ENCODE measurements at places on chromosomes 2 and 18.

DNA sequence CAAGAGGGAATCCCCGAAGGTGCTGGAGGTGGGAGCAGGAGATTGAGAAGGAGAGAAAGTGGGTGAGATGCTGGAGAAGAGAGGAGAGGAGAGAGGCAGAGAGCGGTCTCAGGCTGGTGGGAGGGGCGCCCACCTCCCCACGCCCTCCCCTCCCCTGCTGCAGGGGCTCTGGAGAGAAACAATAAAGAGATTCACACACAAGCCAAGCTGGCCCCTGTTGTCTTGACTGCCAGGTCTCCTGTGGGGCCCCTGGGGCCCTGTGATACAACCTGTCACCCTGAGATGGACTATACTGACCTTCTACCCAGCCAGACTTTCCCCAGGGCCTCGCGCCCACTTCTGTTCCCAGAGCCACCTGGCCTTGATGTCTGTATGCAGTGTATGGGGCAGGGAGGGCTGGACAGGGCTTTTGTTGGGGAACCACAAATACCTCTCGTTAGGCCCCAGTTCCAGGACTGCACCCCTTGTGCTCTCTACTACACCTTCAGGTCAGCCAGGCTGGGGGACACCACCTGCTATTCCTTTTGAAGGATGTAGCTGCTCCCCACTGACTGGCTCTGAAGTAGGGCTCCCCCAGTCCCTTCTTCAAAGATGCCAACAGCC, 8.0 kb upstream of the SPEG start:
- DNase-seq, result no peak

DNA sequence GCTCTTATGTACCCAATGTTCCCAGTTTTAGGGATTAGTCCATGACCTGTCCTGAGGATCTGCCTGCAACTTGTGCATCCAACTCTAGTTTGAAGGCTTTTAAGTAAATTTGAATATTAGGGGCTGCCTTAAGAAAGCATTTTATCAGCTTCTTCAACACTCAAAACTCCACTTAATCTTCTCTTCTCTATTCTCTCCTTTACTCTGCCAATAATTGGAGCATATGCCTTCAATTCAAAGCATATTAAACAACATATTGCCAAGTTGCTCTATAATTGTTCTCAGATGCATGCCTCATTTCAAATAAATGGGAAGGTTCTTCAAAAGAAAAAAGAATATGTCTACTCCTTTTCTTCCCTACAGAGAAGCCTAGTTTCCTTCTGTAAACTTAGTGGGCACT, 84.8 kb upstream of the NCKAP5 start:
- DNase-seq, result no peak

DNA sequence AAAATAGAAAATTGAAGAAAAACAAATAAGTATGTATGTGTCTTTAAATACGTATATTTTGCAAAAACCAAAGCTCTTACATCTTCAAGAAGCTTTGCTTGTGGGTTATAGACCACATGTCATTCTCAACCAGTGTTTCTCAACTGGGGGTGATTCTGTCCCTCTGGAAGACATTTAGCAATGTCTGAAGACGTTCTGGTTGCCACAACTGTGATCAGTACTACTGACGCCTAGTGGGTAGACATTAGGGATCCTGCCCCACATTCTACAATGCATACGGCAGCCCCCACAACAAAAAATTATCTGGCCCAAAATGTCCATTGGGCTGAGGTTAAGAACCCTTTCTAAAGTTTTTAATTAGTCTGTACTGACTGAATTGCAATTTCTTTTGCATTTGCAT, 48.4 kb downstream of the UNC50 start:
- no peak for DNase-seq

- DNase-seq, result no peak
These were observed 181.3 kb upstream of the LINC00305 start for GRCh38 chr18:64330161-64330560.

DNA sequence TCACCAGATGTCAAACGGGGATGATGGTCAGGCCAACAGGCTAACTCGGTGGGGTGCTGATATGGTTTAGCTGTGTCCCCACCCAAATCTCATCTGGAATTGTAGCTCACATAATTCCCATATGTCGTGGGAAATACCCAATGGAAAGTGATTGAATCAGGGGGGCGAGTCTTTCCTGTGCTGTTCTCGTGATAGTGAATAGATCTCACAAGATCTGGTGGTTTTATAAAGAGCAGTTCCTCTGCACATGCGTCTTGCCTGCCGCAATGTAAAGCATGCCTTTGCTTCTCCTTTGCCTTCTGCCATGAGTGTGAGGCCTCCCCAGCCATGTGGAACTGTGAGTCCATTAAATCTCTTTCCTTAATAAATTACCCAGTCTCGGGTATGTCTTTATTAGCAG, 74.4 kb upstream of the YWHAQ start:
- no peak for DNase-seq

DNA sequence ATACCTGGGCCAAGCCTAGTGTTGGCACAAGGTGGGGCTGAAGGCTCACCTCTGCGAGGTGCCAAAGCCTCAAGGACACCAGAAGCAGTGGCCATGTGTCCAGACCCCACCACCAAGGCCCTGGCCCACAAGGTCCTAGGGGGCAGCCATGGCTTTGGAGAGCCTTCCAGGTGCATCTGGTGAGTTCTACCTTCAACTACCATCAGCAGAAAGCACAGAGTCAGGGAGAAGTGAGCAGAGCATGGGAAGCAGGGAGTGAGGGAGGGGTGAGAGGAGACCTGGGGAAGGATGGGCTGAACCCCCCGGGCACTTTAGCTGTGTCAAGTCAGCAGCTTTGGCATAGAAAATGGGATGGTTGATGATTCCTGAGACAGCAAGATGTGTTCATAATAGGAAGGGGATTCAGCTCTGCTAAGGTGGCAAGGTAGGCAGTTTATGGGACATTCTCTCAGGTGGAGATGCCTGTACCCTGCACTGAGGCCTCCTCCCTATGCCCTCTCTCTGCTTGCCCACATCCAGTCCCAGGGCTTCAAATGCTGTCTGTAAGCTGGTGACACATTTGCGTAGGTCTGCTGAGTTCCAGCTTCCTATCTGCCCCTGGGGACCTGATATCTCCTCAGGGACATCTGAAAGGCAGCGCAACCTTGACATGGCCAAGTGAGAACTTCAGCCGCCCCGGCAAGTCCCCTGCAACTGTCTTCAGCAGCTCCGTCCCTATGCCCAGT, 83.4 kb upstream of the RGPD5 start:
- DNase-seq, result no peak

DNA sequence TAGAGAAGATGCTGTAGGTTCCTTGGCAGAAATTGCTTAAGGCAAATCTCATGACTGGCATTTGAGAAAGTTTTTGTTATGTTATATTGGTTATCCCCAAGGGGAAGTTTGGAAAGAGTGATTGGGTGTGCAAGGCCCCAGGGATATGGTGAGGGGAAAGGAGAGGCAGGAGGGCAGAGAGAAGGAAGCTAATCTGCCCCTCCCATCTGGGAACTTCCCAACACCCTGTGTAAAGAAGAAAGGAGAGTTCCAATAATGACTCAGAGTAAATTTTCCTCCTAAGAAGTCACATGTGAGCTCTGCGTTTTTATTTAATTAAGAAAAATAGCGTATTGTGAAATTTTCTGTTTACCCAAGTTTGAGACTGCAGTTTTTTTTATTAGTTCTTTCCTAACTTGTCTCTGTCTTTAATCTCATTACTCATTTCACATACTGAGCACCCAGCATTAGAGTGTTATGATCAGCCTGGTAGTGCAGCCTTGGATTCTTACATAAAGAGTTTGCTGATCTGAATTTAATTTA, 3.1 kb upstream of the KYNU start:
- DNase-seq, result no peak

- DNase-seq, result no peak
These were observed 6.4 kb downstream of the WNT10A start for GRCh38 chr2:218887079-218887478.

DNA sequence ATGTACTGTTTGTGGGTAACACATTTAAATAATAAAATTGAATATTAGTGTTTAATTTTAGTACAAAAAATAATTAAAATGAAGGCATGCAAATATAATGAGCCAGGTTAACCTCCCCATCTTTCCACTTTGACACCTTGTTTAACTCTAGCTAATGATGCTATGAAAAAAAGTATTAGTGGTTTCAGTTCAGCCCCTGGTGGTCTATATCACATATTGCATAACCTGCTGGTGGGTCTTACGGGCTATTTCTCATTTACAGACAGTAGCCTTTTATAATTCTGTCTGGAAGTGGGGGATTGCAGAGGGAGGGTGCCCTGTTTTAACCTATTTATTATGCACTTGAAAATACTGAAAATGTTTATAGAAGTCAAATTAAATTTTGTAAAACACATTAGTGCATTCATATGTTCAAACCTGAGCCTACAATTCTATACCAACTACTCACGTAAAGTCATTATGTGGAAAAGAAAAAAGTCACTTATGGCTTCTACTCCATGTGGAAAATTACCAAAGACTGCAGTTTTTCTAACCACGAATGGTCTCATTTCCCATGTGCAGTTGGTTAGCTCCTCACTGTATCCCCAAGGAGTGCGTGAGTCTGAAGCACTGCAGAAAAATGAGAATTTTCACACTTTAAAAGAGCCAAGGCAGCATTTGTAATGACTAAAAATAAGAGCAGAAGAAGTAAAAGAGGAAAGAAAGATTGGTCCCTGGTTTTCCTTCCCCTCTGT, 381.0 kb downstream of the MTX2 start:
- no peak for DNase-seq

GRCh38 chr2:43375746-43376522, 149.5 kb upstream of the ZFP36L2 start:
- no peak for DNase-seq

GRCh38 chr2:114024326-114024725, 134.4 kb downstream of the ACTR3 start:
- no peak for DNase-seq

DNA sequence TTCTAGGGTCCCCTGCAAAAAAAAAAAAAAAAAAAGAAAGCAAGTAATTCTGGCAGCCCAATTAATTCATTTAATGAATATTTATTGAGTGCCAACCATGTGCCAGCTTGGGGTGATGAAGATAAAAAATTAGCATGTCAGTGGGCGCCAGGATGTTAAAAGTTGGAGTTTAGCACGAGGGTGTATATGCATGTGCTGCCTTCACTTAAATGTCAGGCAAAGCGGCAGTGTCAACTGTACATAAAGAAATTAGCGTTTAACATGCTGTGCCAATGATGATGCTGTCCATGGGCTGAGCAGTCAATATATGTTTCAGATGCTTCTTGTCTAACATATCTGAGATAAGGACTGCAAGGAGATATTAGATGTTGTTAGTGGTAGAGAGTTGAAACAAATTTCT, 49.5 kb downstream of the ASAP2 start:
- no peak for DNase-seq

GRCh38 chr18:11565716-11566115, 43.7 kb upstream of the SLC35G4 start:
- no peak for DNase-seq

GRCh38 chr2:44623622-44624351, 262.0 kb downstream of the CAMKMT start:
- DNase-seq, result no peak

- DNase-seq, result no peak
These were observed 252.9 kb downstream of the CLIP4 start for GRCh38 chr2:29367986-29368658.

- DNase-seq, result no peak
These were observed 28.8 kb upstream of the ITPRID2 start for GRCh38 chr2:181862583-181863281.

- no peak for DNase-seq
These were observed 25.5 kb upstream of the IL37 start for GRCh38 chr2:112885506-112885902.

DNA sequence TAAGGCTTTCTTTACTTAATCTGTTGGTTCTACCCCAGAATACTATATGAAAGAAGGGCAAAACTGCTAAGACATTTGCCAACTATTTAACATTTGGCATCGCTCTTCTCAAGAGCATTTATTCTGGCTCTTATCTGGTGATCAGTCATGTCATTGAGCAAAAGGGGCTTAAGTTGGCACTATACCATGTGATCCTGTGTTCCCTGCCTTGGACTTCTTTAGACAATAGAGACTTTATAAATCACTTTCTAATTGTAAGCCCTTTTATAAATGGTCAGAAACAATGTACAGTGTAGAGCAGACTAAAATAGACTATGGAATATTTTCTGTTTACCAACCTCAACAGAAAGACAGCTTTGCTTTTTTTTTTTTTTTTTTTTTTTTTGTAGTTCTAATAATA, 52.1 kb downstream of the GTF3C3 start:
- no peak for DNase-seq

DNA sequence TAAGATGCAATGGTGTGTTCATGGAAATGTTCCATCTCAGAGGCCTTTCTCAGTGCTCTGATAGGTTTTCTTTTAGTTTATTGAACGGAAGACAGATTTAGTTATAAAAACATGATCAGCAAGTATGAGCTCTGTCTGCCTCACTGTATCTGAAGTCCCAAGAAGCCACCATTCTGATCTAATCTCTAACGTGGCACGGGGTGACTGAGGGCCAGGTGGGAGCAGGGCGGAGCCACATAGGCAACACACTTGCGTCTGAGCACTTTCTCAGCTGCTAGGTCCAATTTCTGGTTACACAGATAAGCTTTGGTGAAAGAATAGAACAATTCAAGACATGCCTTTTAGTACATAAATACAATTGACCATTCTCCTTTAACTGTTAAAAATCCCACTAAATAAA, 60.4 kb downstream of the SNTG2 start:
- DNase-seq, result no peak

GRCh38 chr2:108776475-108776874, 10.1 kb upstream of the CCDC138 start:
- DNase-seq, result no peak

DNA sequence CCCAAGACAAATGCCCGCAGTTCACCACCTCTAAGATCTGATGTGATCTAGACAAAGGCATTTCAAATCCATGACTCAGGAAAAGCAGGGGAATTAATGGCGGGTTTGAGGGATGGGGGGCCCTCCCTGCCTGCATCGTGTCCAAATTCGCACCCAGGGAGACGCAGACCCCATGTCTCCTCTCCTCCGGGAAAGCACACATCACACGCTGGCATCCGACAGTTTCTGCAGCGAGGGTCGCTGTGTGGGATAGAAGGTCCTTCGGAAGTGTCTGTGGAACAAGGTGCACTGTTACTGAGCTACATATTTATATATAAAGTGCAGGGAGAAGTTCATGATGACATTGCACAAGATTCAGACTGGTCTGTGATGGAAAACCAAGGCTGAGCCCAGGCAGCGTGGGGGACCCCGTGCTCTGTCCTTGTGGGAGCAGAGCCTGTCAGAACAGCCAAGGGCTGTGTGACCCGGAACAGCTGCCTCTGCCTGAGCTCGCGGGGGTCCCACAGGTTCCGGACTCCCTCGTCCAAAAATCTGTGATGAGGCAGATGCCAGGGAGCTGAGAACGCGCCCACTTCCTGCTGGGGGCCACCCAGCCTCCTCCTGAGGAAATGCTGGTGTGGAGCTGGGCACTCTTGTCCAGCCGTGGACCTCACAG, 82.3 kb upstream of the CTDP1 start:
- no peak for DNase-seq

GRCh38 chr18:59182673-59183072, 37.3 kb upstream of the GRP start:
- DNase-seq, result no peak
